ENCODE measurements at places on chromosomes 1 and 21.

- no peak for DNase-seq
Measured at GRCh38 chr1:170027760-170028159, 46.7 kb downstream of the KIFAP3 start.

DNA sequence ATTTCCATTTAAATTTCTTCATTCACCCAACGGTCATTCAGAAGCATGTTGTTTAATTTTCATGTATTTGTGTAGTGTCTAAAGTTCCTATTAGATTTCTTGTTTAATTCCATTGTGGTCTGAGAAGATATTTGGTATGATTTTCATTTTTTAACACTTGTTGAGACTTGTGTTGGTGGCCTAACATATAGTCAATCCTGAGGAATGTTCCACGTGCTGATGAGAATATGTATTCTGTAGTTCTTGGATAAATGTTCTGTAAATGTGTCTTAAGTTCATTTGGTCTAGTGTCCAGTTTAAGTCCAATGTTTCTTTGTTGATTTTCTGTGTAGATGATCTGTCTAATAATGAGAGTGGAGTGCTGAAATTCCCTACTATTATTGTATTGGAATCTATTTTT is 22.7 kb upstream of the LCE5A start:
- no peak for DNase-seq

GRCh38 chr1:108729481-108729880 is 16.8 kb downstream of the FNDC7 start:
- no peak for DNase-seq

- no peak for DNase-seq
Measured at GRCh38 chr1:165844114-165844798, 16.8 kb downstream of the UCK2 start.

GRCh38 chr1:30541721-30542485 is 181.5 kb downstream of the MATN1 start:
- DNase-seq, result no peak

- no peak for DNase-seq
Measured at GRCh38 chr1:22922640-22923039, 50.0 kb downstream of the LACTBL1 start.

- DNase-seq, result no peak
Measured at GRCh38 chr1:54358503-54359168, 47.6 kb downstream of the SSBP3 start.

GRCh38 chr1:59674595-59674994 is 140.2 kb upstream of the HOOK1 start:
- no peak for DNase-seq

DNA sequence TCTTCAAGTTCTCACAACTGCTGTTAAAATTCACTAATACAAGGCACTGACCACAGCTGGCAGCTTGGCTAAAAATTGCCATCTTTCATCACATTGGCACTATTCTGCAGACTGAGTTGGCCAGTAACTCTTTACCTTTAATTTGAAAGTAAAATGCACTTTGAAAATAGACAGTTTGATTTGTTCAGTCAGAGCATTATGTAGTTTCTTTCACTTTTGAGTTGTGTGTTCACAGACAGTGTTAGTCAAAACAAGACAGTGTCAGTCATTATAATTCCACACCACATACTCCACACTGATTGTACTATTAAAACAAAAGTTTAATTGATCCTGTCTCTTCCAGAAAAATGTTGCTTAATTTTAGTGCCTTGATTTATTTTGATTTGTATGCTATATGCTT is 160.7 kb downstream of the SDCCAG8 start:
- DNase-seq, result no peak

- DNase-seq, result no peak
Measured at GRCh38 chr1:203360547-203361185, 9.7 kb upstream of the FMOD start.

DNA sequence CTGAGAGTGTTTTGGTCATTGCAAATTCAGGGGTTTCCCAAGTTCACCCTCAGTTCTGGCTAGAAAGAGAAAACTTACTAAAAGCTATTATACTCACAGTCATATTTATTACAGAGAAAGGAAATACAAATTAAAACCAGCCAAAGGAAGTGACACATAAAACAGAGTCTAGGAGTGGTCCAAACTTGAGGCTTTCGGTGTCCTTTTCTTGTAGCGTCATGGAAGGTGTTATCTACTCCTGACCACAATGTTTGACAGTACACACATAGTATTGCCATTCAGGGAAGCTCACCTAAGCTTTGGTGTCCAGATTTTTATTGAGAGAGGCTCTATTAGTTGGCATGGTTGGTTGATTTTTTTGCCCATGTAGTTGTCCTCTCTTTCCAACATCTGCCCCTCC is 59.0 kb downstream of the SLC35A3 start:
- DNase-seq, result no peak

DNA sequence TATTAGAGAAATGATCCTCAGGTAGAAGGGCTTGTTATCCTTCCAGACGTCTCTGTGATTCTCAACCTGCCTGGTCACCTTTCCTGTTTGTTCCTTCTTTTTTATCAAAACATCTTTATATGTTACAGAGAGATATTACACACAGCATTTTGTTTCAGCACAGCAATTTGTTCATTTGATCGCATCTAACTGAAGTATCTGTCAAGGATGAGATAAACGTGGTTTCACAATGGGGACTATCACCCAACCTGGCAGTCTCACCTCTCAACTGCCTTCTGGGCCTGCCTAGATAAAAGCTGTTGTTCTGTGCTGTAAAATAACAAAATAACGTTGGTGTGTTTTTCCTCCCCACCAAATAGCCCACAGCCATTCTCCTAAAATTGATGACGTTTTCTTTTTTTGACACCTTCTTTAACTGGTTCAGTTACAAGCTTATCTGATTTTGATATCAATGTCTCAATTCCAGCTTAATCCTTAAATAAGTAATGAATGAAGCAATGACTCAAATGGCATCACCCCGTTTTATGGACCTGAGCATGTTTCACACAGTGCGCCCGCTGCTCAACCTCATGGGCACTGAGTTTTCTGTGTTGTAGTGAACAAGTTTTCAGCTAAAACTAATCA is 367.9 kb upstream of the RUNX1 start:
- DNase-seq, result no peak

DNA sequence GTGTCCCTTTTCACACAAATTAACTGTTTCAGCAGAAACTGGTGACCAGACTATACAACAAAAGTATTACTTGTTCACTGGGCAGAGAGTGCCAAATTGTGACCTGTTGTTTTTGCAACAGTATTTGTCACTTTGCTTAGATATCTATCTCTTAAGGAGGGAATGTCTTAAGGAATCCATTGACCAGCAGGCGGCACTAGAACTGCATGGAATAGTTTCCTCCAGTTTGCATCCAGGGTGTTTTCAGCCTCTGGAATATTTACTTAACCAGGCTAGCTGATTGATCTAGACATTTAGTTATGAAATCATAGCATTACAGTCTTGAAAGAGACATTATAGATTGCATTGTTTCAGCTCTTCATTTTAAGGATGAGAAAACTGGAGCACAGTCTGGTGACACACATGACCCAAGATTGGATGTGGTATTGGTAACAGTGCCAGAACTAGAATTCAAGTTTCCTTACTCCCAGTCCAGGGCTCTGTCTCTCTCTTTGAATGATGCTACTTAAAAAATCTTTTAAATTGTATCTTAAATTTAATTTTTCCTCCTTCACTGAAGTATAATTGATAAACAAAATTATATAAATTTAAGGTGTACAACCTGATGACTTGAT is 16.9 kb downstream of the RPTN start:
- DNase-seq, result peak; percentile 6

DNA sequence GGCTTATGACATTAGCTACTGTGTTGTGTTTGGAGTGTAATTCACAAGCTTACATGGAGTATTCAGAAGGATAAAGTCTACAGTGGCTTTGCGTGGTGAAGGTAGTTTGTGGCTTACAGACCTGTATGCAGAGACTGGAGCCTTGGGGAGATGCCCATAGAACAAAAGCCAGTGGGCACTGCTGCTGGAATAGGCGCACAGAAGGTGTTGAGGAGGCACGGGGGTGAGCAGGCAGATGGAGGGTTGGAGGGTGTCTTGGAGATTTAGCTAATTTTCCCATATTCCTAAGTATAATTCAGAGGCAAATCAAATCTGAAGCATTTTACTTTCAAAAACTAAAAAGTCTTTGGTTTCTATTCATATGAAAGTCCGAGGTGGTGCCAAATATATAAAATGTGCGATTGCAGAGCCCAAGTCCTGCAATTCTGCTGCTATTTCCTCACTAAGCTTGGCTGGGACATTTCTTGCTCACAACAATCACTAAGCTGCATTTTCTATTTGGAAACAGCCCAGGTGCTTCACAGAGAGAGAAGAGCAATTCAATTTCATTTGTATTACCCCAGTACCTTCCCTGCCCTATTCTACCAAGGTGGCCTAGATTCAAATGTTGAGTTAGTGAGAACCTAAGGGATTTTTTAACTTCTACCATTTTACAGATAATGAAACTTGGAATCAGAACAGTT is 48.5 kb downstream of the FH start:
- DNase-seq, result no peak

GRCh38 chr1:156226116-156226538 is 13.3 kb downstream of the PMF1 start:
- DNase-seq, result no peak

- DNase-seq, result no peak
Measured at GRCh38 chr21:41328660-41329607, 12.3 kb downstream of the FAM3B start.

DNA sequence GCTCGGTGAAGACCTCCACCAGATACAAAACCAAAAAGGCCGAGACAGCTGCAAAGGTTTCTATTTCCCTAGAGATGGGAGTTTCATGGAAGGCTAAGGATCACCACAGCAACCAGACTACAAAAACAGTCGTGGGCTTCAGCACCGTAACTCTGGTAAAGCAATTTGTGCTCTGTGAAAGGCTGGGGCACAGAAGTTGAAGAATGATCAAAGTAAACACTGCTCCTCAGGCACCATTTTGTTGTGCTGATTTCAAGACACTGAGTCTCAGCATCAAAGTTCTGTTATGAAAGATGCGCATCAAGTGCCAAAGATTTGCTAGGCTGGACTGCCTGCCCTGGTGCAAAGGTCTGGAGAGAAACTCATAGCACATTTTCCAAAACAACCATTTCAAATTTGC is 116.2 kb downstream of the TGFBR3 start:
- DNase-seq, result no peak

GRCh38 chr1:179817789-179818188 is 59.8 kb downstream of the TOR1AIP2 start:
- DNase-seq, result no peak
